ENCODE measurements at places on chromosomes 11 and 22.

DNA sequence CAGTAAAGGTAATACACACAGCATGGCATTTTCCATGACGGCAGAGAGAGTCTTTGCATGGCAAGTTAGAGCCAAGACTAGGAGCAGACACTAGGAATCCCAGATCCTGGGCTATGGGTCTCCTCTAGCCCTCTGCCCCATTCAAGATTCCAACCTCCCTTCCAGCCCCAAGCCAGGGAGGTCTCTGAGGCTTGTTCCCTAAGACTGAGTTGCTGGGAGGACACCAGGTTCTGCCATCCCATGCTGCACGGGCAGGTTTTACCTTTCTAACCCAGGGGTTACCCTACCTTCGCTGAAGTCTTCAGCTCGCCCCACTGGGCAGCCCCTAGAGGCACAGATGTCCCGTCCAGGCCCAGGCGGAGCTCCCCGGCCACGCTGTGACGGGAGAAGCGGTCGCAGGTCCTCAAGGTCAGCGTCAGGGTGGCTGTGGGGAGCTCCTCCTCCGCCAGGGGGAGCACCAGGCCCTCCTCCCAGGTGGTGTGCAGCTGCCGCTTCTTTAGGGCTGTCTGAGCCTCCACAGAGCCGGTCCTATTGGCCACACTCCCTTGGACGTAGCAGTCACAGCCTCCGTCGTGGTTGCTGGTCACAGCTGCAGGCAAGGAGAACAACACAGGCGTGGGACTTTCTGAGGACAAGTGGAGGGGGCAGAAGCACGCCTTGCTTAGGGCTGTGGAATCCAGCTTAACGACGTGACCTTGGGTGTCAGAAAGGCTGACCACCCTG, 33.8 kb downstream of the SYT13 start:
- peak; percentile 82 for DNase-seq

DNA sequence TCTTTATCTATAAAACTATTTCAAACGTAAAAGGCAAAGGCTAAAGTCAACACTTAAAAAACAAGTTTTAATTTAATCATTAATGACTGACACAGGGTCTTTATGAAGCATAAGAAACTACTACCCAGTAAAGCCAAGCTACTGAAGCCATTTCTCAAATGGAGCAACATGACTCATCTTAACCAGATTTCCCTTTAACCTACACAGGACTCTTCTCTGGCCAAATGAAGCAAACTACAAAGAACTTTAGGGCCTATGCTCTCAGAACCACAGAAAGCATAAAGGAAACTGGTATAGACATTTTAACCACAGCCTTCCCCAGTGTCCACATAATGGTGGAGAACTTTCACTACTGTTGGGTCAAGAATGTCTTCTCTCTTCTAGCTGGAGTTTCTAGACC, 34.7 kb downstream of the ALG9 start:
- DNase-seq = no peak

- no peak for DNase-seq
These were observed 5.2 kb downstream of the TRAPPC4 start for GRCh38 chr11:119023741-119024140.

- DNase-seq = no peak
These were observed 25.0 kb upstream of the YPEL1 start for GRCh38 chr22:21760640-21761039.

- DNase-seq = no peak
These were observed 116.7 kb upstream of the KIRREL3 start for GRCh38 chr11:127117231-127117739.

GRCh38 chr11:19819148-19819547, 106.5 kb downstream of the NAV2 start:
- no peak for DNase-seq

DNA sequence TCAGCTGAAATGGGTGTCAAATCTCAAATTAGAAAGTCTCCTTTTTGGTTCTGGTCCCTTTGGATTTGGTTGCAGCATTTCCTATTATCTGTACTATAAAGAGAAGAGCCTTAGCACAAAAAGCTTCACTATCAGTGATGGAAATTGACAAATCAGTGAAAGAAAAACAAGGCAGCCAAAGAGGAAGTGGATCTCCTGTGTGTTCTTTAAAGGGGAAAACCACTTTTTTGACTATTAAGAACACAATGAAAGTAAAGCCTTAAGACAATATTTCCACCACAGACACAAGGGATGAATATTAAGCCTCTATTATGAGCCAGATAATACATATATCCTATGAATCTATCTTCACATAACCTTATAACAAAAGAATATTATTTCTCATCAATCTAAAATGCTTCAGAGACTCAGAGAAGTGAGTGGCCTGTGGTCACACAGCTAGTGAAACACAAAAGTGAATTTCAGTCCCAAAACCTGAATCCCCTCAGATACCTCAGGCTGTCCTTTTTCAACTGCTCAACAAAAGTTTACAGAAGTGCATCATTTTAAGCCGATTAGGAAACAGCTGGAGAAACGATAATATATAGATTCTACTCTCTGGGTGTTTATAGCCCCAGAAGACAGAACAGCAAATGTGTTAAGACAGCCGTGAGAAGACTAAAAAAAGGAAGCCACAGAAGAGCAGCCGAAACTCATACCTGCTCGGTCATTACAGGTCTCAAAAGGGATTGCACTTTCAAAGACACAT, 24.4 kb upstream of the FSHB start:
- DNase-seq = no peak

DNA sequence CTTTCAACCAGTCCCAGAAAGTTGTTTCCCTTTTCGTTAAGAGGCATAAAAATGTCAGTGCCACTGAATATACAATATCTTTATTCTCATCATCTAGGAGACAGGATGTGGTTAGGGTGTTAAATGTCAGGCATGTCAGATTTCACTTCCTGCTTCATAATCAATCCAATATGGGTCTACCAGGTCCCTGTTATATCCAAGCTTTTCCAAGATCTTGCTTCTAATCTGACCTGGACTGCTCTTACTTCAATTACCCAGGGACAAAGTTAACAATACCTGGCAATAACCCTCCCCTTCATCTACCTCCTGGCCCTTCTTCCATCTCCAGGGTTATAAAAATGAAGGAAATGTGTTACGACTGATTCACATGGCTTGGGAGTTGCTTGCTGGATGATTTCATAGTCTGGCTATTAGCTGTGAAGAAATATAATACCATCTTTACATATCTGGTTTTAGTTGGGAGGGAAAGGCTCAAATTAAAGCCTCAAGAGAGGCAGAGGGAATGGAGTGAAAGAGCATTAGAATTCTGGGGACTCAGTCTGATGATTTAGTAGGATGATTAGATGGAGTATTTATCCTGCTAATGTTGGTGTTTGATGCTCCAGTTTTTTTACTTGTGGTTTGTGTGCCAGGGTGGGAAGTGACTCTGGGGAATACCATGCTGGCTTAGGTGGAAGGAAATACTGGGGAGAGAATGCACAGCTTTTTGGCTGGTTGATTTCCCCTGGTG, 534.3 kb downstream of the ETS1 start:
- no peak for DNase-seq

DNA sequence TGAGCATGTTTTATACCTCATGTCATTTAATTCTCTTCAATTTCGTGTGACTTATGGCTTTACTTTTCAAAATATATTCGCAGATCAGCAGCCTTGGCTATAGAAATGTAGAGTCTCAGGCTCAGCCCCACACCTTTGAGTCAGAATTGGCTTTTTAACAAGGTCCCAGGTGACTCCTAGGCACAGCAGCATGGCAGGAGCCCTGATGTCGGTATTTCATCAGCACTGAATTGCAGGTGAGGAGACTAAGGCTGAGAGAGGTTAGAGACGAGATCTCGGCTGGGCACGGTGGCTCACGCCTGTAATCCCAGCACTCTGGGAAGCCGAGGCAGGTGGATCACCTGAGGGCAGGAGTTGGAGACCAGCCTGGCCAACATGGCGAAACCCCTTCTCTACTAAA, 196.9 kb upstream of the SEZ6L start:
- no peak for DNase-seq

DNA sequence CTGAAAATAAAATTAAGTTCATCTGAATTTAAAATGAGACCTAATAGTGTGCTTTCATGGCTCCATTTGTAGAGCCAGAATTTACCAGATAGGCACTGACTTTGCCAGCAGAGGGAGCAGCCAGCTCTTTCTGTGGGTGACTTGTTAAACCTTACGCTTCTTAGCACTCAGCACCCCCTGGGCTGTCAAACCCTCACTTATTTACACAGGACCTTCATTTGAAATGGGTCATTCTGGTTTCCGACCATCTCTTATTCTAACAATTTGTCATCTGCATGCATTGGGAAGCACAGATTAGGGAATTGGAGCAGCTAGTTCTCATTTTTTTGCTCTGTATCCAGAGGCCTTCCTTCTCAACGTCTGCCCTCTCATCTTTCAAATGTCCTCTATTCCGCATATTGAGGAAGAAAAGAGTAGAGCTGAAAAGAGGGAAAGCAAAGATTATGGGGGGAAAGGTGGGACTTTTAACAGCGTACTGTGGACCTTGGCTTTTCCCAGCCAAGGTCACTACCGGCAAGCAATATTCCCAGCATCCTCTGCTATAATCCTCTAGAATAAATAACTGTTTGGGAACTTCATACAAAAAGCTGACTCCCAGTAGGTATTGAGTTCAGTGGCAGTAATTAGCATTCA, 3.1 kb downstream of the ASRGL1 start:
- peak; percentile 66 for DNase-seq

GRCh38 chr11:71929491-71929890, 645 bp downstream of the RNF121 start:
- DNase-seq = no peak

GRCh38 chr22:10961043-10961860, 4566.7 kb upstream of the OR11H1 start:
- peak; percentile 41 for DNase-seq

DNA sequence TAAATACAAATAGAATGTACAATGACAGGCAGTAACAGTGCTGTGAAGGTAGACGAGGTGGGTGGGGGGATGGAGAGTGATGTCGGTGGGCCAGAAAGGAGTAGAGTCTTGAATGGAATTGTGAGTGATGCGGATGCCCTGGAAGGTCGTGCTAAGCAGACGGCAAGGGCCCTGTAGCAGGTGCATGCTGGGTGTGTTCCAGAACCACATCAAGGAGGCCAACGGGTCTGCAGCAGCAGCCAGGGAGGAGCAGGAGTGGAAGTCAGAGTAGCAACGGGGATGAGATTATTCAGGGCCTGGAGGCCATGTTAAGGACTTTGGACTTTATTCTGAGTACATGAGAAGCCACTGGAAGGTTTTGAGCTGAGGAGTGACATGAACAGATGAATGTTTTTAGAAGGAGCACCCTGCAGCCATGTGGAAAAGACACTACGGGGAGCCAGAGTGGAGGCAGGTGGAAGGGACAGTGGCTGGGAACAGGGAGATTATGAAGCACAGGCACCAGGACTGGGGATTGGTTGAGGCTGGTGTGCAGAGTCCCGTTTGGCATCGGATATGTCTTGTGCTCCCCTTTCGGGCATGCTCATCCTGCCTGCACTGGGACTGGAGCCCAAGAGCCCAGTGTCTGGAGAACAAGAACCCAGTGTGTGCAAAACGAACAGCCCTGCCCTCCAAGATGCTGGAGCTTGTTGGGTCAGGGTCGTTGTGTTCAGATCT, 74.1 kb downstream of the COMMD9 start:
- no peak for DNase-seq

DNA sequence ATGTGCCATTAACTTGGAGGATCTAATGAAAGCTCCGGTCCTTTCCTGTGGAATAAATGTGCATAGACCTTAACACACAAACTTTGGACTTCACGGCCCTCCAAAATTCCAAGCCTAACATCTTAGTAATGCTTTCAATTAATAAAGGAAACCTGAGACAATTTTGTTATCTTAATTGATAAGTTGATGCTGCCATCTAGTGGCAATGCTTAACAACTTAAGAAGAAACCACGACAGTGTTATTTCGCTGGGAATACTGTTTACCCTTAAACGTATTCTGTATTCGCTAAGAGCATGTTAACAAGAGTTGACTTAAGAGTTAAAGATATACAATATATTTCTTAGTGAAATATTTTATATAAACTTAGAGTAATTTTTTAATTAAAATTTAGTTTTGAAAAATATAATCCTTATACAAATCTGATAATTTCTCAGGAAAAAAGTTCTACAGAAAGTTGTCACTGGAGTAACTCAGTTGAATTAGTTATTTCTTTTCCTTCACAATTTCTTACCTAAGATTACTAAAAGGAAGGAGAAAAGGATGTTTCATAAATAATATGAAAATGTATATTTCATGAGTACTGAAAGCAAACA, 35.0 kb upstream of the OR9G4 start:
- DNase-seq = no peak

- DNase-seq = no peak
These were observed 179.2 kb upstream of the ARHGAP20 start for GRCh38 chr11:110891411-110891810.

- DNase-seq = peak; percentile 71
These were observed 46.2 kb downstream of the BLID start for GRCh38 chr11:122069707-122070360.

DNA sequence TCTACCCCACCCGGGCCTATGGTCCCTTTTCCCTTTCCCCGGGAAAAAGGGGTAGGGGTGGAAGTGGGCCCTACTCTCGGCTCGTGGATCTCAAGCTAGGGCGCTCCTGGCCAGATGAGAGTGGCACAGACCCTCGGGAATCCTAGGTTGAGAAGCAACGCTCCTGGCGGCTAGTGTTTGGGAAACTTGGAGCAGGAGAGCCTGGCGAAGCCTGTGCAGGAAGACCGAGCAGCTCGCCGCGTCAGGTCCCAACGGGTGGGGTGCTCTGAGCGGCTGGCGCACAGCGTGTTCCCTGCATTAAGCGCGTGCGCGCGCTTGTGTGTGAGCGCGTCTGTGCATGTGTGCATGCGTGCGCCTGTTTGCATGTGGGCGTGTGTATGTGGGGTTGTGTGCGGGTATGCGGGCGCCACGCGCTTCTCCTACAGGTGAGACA, 7.1 kb upstream of the FLI1 start:
- peak; percentile 91 for DNase-seq

DNA sequence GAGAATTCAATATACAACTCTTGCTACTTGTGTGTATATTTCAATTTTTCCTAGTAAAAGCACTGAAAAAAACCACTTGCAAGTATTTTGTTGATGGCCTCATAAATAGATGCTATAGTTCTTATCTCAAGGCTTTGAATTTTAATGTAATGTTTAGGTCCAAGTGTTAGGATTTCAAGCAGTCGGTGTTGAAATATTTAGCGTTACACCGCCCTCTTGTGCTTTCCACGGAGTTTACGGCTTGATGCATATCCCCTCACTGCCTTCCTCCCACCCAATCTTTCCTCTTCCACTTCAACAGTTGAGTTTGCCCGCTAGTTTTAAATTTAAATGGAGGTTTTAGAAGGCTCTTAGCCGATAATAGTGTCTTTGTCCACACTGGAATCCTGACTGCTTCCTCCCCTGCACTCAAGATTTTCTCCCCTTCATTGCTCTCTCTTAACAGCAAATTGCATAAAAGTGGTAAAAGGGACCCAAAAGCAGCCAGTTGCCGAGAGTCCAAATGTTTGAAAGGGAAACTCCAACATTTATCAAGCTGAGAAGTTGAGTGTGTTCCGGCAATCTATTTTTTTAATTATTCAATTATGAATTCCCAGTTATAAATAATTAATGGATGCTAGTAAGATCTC, 25.9 kb upstream of the HTATIP2 start:
- DNase-seq = no peak

DNA sequence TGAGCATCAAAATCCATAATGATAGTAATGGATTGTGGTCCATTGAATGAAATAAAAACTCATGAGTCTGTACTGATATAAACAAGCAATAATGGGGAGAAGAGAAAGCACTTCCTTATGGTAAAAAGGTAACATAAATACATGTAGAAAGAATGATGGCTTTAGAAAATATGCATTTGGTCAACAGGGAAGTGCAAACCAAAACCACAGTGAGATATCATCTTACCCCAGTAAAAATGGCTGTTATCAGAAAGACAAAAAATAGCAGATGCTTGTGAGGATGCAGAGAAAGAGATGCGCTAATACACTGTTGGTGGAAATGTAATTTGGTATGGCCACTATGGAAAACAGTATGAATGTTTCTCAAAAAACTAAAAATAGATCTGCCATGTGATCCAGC, 6.9 kb upstream of the MMP20 start:
- DNase-seq = no peak

Data from Right ventricle myocardium inferior (tissue), 1 donor.